ENCODE measurements at places on chromosomes 16 and 17.

GRCh38 chr16:88628512-88628974, 9.8 kb upstream of the IL17C start:
- DNase-seq, result no peak

DNA sequence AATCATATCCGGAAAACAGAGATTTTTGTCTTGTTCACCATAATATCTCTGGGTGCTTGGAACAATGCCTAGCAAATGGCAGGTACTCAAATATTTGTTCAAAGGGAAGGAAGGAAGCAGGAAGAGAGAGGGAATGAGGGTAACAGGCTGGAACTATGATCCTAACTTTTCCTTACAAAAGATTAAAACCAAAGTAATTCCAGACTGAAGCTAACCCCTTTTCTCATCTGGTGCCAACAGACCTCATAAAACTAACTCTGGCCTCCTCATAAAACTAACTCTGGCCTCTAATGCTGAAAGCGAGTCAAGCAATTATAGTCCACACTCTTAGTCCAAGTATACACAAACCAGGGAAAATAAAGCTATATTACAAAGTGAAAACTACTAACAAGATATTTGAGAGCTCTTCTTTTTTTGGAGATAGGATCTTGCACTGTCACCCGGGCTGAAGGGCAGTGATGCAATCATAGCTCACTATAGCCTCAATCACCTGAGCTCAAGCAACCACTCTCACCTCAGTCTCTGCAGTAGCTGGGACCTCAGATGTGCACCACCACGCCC, 84.6 kb downstream of the KANSL1 start:
- no peak for DNase-seq

DNA sequence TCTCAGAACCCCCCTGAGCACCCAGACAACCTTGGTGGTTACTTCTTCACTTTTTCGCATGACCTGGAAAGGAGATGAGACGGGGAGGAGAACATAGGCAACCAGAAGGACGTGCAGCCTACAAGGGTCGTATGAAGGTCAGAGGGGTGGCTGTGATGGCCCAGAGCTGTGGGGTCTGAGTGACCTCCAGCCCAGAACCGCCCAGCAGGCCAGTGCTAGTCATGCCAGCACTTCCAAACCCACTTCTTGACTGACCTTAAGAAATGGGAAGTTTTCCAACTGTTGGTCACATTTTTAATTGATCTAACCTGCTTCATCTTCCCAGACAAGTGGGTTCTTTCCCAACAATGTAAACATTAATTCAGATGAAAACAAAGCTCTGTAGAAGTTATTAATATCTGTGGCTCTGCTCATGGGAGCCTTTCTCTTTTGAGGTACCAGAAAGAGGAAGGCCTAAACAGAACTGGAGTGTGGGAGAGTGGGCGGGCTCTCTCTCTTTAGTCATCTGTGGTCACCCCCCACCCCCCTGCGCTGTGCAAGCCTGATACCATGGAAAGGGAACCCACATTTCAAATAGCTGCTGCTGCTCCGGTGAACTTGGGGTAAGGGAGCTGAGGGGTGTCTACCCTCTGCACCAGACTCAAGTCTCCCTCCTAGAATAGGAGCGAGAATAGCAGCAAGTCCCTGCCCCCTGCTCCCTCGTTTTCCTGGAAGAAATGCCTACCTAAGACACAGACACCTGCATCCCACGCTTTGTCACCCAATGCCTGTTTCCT, 101.6 kb downstream of the RAB11FIP4 start:
- DNase-seq, result no peak

- DNase-seq, result no peak
These were observed 7.2 kb downstream of the TP53I13 start for GRCh38 chr17:29575511-29576213.

- DNase-seq, result no peak
These were observed 4.4 kb upstream of the ACTG1 start for GRCh38 chr17:81517009-81517338.

DNA sequence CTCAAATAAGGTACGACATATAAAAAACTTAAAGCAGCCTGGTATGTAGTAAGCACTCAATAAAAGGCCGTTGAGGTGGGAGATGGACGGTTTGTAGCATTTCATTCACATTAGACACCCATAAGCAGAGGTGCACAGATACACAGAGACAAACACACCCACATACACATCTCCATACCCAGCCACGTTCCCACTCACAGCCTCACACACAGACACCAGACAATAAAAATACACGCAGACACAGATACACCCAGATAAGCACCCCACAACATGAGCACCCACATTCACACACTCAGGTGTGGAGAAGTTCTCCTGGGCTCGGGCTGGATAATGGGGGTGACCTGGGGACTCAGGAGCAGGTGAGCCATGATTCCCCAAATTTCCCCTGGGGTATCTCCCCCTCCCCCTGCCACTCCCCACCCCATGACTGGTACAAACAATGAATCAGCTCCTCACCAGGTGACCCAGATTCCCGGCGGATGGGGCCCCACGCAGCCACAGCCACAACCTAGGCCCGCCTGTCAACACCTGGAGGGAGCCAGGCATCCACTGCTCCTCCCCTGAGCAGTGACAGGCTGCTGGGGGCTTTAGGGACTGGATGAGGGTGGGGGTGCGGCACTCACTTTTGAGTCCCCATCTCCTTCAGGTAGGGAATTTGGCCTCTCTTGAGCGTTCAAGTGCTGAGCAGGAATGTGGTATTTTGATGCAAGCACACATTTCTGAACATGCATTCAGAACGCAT, 2.7 kb downstream of the DLX3 start:
- no peak for DNase-seq

DNA sequence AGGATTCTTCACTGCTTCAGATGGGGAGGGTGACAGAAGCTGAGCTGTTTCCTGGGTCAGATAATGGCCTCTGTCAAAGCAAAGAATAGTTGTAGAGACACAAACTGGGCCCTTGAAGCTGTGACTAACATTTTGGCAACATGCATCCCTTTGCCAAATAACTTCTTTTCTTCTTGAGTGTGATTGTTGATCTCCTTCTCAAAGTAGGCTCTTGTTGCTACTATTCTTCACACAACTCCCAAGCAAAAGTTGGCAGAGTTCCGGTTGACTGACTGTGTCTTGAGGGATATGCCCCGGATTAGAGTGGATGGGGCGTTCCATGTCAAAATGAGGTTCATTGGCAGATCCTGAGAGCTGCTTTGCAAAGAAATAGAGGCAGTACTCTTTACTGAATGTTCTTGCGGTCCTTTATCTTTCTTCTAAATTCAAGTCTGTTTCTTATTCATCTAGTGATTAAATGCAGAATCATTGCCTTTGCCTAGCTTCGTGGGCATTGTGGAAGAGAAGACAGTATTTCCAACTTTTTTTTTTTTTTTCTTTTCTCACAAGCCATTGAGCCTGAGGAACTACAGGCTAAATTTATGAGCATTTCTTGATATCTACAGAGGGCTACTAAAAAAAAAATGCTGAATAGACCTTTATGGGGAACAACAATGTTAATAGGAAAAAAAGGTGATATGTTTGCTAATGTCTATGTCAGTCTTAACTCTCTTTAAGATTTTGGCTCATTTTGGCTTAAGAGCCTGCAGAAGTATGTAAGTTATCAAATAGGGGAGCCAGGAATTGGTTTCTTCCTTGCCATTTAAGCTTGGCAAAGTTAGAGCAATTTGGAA, 5.8 kb downstream of the WIPF2 start:
- DNase-seq, result no peak

GRCh38 chr16:68492543-68493411, 44.5 kb upstream of the SMPD3 start:
- no peak for DNase-seq

- DNase-seq, result no peak
These were observed 56.1 kb upstream of the MRTFB start for GRCh38 chr16:14015033-14015432.

DNA sequence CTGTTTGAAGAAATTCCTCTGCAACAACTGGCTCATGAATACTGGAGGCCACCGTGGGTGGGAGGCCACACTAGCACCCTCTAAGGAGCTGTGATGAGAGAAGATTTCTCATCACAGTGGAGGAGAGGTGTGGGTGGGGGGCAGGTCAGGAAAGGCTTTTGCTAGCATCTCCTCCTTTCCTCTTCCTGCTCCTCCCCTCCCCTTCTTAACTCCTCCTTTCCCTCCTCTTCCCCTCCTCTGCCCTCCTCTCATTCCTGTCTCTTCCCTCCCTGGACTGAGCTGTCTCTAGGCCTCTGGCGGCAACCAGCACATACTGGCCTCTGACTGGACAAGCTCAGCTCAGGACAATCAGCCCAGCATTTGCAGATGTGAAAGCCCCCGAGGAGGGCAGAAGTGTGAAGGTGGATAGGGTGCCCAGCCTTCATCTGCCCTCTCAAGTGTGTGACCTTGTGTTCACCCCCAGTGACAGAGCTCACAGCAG, 19.0 kb upstream of the LHX1 start:
- DNase-seq, result no peak

DNA sequence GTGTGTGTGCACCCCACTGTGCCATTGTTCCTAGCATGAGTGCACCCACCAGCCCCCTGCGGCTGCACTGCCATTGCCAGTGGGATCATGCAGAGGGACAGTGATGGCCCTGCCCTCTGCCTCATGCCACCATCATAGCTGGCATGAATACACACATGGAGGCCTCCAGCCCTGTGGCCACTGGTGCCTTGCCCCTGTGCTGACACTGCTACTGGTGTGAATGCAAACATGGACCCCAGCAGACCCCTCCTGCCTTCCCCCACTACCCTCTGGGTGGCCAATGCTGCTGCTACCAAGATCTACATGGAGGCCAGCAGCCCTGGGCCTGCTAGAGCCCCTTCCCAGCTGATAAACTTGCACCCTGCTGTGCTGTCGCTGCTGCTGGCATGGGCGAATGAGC, 995.5 kb upstream of the GOT2 start:
- no peak for DNase-seq
